ENCODE measurements at places on chromosomes 2 and 18.

GRCh38 chr2:120673571-120674061 is 62.1 kb upstream of the GLI2 start:
- no peak for DNase-seq

GRCh38 chr18:61998335-61998734 is 105.5 kb upstream of the RNF152 start:
- DNase-seq, result no peak

DNA sequence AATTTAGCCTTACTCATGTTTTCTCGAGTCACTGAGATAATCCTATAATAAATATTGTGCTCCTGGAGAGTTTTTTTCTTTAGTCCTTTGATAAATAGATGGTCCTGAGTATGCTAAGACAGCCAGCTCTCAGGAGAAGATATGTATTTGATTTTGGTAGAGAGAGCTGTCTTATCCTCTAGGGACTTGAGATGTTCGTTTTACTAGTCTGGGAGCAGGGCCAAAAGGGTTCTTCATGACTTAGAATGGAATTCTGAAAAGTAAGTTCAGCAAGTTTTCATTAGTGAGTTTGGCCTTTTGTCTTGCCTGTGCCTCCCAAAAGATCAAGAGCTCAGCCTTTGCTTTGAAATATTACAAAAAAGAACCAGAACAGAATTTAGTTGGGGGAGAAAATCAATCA is 246.7 kb downstream of the BABAM2 start:
- no peak for DNase-seq

- DNase-seq, result no peak
Measured at GRCh38 chr2:220871909-220872308, 700.2 kb downstream of the EPHA4 start.

GRCh38 chr2:68662466-68662865 is 19.1 kb downstream of the PROKR1 start:
- DNase-seq, result peak; percentile 44

- no peak for DNase-seq
Measured at GRCh38 chr2:128548461-128548891, 229.8 kb upstream of the HS6ST1 start.

- DNase-seq, result no peak
Measured at GRCh38 chr2:206530727-206531126, 87.4 kb downstream of the ADAM23 start.

DNA sequence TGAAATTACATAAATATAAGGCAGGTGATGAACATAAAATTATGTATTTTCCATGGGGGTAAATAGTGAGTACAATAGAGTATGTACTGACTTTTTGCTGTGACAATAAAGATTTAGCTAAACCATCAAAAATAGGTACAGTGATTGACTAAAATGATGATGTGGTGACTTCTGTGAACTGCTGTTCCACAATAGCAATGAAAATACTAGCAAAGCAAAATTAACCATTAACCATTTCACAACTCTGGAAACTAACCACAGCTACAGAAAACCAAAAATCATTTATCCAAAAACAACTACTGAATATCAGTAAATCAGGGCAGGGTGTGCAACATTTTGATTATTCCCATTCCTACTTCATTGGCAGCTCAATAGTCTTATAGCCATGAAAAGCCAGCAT is 161.4 kb upstream of the GYPC start:
- DNase-seq, result no peak

- DNase-seq, result no peak
Measured at GRCh38 chr2:47389692-47390091, 13.3 kb upstream of the MSH2 start.

DNA sequence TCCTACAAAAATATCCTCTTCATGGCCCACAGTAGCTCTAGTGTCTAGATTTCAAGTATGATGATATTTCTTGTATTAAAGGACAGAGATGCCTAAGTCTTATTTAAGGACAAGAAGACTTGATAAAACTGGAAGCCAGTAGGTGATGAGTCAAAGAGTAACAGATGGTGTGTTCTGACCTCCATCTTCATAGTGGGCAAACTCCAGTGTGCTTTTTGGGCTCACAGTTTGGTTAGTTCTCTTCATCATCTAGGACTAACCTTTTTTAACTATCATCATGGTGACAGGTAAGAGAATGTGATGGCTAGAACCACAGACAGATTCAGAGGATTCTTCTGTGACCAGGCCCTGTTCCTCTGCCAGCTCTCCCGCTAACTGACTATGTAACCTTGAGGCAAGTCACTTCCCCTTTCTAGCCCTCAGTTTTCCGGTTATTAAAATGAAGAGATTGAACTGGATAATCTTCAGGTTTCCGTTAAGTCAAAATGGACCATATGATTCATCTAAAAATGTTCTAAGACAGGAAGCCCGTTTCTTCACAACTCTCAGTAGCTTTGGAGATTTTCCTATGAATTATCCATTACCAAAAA is 140.3 kb upstream of the RASGRP3 start:
- peak; percentile 22 for DNase-seq

GRCh38 chr2:28011322-28011737 is 120.8 kb downstream of the BABAM2 start:
- no peak for DNase-seq

- no peak for DNase-seq
Measured at GRCh38 chr18:13165636-13166423, 52.7 kb upstream of the LDLRAD4 start.

- DNase-seq, result peak; percentile 82
Measured at GRCh38 chr2:199485732-199486335, 28.1 kb upstream of the SATB2 start.

DNA sequence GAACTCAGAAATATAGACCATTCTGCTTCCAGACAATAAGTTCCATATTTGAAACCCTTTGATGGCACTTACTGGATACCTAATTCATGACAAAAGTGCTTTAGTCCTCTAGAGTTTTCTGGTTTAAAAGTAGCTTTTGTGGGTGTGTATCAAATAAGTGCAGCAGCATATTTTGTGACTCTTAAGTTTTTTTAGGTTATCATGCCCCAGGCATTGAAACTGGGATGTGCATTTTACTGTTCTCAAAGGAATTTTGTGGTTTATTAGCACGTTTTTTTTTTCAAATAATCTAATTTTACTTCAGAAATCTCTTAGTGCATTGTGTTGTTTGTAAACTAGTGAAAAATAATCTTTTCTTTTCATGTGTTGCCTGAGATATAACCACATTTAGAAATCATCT is 1.5 kb downstream of the XRCC5 start:
- no peak for DNase-seq

- no peak for DNase-seq
Measured at GRCh38 chr2:70115646-70116442, 28.6 kb downstream of the PCBP1 start.

DNA sequence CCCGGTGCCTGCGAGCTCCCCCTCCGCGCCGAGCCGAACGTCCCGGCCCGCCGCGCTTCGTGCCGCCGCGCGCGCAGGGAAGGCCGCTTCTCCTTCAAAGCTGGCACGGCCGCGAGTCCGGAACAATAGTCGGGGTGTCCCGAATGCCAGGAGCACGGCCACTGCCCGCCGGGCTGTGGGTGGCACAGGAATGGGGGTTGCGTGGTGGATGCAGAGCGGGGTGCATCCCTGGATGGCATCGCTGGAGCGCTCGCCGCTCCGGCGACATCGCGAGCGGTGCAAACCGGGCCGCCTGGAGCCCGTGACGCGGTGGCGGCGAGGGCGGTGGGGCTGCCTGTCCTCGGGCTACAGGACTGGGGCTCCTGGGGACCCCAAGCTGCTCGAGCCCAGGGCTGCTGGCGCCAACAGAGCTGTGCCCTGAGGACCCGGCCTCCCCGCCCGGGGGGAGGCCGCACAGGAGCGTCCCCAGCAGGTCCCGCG is 1.1 kb upstream of the SATB2 start:
- no peak for DNase-seq

- DNase-seq, result no peak
Measured at GRCh38 chr18:25814841-25815458, 275.5 kb downstream of the SS18 start.

DNA sequence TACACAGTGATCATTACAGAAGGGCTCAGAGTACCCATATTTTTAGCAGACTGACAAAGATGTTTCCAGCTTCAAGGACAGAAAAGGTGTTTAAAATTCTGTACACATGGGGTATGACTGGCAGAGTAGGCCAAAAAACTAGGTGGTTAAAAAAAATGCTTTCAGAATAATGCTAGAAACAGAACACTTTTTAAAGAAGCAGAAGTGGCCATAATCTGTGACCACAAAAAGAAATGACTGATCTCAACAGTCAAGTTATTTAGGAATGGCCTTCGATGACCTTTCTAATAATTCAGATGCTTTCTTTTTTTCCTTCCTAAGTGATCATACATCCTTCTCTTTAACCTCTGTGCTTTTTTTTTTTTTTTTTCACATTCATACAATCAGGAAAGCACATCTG is 4.1 kb upstream of the AQP4 start:
- DNase-seq, result peak; percentile 14

GRCh38 chr2:20157193-20157891 is 67.6 kb downstream of the SDC1 start:
- DNase-seq, result peak; percentile 42

GRCh38 chr18:10727477-10727876 is 201.7 kb downstream of the NAPG start:
- no peak for DNase-seq

DNA sequence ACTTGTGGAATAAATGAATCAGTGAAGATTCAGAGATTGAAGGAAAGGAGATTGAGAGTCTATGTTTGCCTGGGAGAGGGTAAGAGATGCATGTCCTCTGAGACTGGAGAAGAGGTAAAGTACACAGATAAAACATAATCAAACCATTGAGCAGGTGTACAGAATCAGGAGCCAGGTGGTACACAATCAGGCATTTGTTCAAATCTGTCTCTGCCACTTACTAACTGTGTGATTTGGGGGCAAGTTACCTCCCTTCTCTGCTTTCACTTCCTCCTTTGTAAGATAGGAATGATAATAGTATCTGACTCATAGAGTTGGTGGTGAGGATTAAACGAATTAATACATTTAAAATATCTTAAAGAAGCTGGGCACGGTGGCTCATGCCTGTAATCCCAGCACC is 94.0 kb downstream of the CDK15 start:
- DNase-seq, result peak; percentile 55

- DNase-seq, result no peak
Measured at GRCh38 chr2:31337197-31337596, 77.3 kb downstream of the XDH start.

DNA sequence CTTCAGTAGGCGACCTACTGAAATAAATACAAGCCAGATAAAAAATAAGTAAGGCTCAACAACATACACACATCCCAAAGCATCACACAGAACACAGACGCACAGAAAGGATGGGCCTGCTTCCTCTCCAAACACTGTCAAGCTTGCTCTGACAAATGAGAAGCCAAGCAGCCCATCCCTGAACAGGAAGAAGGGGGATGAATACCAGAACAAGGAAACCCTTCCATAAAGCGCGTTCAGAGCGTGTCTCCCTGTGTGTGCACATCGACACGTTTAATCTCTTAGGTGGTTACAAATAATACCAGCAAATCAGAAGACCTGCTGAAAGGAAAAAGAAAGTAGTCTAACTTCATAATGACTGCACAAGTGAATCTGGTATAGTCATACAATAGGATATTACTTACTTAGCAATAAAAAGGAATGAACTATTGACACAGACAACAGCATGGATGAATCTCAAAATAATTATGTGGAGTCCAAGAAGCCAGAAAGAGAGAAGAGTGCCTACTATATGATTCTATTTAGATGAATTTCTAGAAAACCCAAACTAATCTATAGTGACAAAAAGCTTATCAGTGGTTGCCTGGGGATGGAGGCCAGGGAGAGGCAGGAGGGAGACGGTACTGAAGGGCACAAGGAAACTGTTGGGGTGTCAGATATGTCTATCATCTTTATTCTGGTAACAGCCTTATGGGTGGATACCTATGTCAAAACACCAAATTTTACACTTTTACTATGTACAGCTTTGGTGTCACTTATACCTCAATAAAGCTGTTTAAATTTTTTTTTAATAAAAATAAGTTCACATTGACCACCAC is 26.8 kb downstream of the MBOAT2 start:
- DNase-seq, result no peak

- DNase-seq, result no peak
Measured at GRCh38 chr2:234050455-234051135, at the start of gene SPP2. SPP2 (plus strand) TSS chr2:234050702; CDS start chr2:234050787, 85 bp downstream.

- no peak for DNase-seq
Measured at GRCh38 chr2:37973615-37974353, 48.7 kb downstream of the RMDN2 start.

DNA sequence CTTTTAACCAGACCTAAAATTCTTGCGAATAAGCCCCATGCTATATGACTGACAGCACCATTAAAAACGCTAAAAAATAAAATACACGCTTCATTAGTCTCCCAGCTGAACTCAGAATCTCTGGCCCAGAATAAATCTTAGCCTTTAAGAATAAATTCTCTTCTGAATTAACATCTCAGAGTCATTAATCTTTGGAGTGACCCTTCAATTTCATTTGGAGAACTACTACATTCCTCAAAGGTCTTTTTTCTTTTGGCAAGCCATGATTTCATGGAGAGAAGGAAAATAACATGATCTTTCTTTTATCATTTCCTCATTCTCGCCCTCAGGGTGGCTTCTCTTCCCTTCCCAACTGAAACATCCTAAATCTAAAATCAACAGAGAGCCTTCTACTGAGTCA is 259.0 kb downstream of the AFF3 start:
- no peak for DNase-seq

DNA sequence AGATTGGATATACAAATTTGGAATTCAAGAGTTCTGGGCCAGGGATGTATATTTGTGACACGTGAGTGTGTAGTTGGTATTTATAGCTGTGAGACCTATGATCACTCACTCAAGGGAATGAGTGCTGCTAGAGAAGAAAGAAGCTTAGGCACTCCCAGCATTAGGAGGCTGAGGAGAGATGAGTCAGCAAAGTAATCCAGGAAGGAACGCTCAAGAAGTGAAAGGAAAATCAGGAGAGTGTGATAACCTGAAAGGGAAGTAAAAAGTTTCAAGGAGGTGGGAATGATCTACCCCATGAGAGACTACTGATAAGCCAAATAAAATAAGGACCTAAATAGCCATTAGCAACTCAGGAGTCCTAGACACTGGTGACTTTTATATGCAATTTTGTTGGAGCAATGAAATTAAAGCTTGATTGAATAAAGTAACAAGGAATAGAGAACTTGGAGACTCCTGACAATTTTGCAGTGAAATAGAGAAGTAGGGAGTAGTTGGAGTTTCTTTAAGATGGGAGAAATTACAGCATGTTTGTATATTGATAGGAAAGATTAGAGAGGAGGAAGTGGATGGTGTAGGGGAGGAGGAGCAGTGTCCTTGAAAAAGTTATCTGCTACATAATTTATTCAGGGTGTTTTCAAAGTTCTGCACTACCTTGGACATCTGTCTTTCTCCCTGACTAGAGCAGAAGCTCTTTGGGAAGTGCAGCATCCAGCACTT is 89.9 kb downstream of the UBE2E3 start:
- DNase-seq, result no peak

DNA sequence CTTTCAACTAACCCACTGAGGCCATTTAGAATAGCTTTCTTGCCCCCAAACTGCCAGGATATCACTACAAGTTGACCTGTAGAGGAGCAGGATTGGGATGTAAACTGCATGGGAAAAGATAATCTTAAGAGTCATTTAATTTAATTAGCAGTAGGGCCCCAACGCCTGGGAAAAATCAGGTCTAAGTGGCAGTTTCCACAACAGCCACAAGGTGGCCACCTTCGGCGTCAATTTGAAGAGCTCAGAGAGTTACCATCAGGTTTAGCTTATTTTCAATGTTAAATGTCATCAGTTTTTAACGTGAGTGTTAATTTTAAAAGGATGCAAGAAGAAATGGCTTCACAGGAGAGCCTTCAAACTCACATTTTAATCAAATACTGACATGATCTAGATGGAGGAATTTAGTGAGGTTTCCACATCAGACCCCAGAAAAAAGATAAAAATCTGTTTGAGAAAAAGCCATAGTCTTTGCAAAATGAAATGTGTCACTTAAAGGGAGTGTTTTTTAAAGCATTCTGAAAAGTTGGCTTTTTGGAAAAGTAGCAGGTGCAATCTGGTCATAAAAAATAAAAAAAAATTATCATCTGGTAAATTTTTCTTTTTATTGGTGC is 77.3 kb upstream of the UPP2 start:
- peak; percentile 59 for DNase-seq

Data from NB4 (cell line).